ENCODE measurements at places on chromosomes 2 and 18.

GRCh38 chr2:20594048-20594750 is 56.7 kb downstream of the HS1BP3 start:
- DNase-seq: no peak

DNA sequence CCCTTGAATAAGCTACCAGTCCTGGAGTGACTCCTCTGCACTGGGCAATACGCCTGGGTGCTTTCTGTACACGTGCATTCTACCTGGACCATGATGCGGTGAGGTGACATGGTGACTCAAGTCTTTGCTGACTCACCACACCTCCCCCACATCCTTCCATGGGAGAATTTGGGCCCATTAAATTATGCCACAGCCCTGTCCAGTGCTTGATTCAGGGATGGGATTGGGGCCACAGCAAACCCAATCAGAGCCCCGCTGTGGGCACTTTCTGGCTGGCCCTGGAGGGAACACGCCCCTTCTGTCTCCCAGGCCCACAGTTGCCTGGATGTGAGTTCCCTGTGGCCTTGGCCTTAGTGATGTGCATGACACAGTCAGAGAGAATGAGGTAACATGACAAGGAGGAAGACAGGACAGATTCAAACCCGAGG is 86.9 kb downstream of the LRRC30 start:
- no peak for DNase-seq

DNA sequence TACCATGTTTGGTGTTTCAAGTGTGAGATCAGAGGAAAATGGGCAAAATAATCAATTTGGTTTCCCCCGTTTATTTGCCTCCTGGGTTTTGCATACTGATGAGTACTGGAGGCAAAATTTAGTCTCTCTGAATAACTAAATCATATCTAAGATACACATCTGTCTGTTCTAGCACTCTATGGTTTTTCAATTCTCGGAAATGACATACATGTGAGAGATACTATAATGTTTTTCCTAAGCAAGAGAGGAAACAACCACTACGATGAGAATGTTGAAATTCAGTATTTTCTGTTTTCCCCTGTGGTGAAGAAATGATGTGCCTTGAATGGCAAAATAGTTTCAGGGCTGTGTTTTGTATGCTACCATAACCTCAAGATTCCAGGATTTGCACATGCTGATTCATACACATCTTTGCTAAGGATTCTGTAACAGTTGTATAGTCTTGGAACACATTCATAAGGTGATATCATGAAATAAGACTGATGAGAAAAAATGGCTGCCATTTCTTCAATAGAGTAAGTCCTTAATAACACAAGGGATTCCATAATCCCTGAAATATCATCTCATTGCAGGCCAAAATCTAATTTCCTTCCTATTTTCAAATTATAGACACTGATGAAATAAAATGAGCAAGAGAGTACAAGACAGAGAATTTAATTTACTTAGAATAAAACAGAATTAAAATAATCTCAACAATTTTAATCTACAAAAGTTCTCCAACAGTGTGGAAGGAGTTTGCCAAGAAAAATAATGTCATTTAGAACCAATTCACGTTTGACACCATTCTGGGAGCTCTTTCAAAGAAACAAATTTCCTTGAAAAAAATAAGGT is 316.6 kb downstream of the FIGN start:
- DNase-seq: peak; percentile 1

DNA sequence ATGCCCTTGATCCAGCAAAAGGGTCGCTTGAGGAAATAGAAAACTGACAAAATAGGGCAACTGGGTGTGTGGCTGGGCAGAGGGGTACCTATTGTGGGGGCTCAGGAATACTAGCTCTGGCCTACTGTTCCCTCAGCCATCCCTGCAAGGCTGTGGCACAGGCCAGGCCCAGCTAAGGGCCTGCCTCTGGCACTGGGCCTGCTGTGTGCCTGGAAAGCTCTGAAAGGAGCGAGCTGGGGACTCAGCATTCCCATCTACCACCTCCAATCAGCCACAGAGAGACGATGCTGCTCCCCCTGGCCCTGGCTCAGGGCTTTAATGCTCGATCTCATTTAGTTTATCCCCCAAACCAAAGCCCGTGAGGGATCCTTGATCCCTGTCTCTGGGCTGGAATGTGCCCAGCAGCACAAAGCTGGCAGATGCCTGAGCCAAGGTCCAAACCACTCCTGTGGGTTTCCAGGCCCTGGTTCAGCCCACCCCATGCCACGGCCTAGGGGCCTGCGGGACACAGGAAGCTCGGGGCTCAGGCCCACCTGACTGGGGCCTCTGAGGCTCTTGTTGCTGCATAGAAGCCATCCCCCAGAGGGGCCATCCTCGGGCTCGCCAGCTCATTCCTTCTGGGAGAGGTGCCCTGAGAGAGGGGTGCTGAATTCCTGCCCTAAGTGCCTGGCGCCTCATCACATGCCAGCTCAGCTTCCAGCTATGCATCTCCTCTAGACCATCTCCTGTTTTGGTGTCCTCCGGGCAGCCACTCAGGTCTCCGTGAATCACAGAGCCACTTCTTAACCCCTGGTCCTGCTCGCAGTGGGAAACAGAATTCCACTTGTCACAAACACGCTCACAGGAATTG is 43.0 kb upstream of the KCNF1 start:
- no peak for DNase-seq

DNA sequence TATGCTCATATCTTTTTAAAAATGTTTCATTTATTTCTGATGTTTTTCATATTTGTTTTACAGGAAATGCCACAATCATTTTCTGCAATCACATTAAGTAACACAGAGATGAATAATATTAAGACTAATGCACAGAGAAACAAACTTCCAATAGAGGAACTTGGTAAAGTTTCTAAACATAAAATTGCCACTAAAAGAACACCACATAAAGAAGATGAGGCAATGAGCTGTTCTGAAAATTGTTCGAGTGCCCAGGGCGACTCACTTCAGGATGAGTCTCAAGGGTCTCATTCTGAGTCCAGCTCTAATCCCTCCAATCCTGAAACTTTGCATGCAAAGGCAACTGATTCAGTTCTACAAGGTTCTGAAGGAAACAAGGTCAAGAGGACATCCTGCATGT is 70.4 kb downstream of the APLF start:
- DNase-seq: peak; percentile 71

DNA sequence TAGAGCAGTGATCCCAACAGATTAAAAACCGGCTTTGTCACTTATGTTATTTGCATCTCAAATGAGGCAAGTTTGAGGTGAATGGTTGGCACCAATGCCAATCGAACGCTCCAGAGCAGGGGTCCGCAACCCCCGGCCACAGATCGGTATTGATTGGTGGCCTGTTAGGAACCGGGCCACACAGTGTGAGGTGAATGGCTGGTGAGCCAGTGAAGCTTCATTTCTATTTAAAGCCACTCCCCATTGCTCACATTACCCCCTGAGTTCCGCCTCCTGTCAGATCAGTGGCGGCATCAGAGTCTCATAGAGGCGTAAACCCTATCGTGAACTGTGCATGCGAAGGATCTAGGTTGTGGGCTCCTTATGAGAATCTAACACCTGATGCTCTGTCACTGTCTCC is 132.0 kb downstream of the TMEM182 start:
- DNase-seq: no peak

GRCh38 chr2:104976603-104977120 is 61.2 kb upstream of the MRPS9 start:
- peak; percentile 12 for DNase-seq

DNA sequence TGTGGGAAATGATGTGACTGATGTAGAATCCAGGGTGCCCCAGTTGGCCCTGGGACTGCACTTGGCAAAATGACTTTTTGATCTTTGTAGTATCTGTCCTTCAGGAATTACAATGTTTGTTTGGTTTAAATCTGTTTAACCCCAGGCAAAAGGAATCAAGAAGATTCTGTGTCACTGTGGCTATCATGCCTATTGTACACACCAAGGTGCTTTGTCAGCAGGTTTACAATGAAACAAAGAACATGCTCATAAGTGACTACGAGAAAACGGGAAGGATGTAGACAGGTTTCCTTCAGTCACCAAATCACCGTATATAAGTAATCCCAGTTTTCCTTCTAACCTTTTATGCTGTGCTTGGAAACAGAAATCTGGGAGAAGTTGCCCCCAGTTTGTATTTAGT is 109.5 kb downstream of the RTN4 start:
- no peak for DNase-seq

GRCh38 chr18:79446931-79447330 is 51.2 kb downstream of the NFATC1 start:
- no peak for DNase-seq

- no peak for DNase-seq
Measured at GRCh38 chr2:14428056-14428455, 204.5 kb upstream of the LRATD1 start.

DNA sequence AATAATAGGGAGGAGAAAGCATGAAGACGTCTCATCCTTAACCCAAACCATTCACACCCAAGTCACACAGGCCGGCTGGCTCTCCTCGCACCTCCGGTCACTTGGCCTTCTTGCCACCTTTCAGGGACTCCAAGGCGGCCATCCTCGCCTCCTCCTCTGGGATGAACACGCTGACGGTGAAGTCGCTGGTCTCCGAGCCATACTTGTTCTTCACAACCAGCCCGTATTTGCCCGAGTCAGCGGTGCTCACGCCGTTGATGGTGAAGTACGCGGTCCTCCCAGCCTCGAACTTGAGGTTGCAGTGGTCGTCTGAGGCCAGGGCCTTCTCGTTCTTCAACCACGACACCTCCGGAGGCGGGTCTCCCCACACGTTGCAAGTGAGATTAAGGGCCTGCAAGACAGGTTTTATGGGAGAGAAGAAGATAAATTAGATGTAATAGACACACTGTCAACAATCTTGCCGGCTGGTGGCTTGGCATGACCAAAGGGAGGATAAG is 54.3 kb upstream of the LPIN2 start:
- DNase-seq: no peak

GRCh38 chr2:218865396-218865795 is 5.8 kb downstream of the WNT6 start:
- DNase-seq: no peak

GRCh38 chr2:225464346-225465025 is 65.0 kb downstream of the NYAP2 start:
- DNase-seq: no peak

DNA sequence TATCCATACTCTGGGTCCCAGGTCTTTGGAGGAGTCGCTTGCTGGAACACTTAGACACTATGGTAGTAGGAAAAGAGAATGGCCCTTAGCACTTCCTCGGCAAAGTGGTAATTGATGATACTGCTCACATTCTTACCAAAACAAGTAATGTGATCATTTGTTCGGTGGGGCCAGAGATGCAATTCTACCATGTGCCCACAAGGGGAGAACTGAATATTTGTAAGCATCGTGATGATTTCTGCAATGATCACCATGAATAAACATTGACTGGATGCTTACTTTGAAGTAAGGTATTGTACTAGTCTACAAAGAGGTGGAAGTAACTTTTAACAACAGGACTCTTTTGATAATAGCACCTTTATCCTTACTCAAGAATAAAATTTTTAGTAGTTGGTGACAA is 109.7 kb downstream of the CD8B2 start:
- DNase-seq: no peak

DNA sequence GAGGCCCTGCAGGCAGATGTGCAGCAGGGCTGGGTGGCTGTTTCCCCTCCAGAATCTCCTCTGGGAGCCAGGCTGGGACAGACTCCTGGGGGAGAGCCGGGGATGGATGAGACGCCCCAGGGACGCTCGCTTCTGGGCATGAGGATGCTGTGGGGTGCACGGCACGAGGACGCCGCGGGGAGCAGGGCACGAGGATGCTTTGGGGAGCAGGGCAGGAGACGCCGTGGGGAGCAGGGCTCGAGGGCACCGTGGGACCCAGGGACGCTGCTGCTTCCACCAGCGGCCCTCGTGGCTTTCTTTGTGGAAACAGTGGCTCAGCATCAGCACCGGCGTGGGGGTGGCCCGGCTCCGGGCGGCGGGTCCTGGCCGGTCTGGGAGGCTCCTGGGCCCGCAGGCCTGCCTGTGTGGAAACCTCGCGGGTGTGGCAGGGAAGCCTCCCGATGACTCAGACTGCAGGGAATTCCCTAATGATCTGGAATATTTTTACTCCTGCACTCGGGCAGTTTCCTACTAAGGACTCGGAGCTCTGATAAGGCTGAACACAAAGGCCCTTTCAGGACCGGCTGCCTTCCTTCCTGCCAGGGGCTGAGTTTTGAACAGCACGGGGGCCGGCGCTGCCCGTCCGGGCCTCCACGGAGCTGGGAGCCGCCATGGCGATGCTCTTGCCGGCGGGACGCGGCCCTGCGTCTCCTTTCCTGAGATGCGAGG is 62.6 kb downstream of the NFATC1 start:
- DNase-seq: no peak

- no peak for DNase-seq
Measured at GRCh38 chr2:148888003-148888501, 13.0 kb downstream of the KIF5C start.

GRCh38 chr18:8314124-8314523 is 295.1 kb upstream of the RAB12 start:
- no peak for DNase-seq

GRCh38 chr2:166969486-166969885 is 81.2 kb downstream of the XIRP2 start:
- no peak for DNase-seq

DNA sequence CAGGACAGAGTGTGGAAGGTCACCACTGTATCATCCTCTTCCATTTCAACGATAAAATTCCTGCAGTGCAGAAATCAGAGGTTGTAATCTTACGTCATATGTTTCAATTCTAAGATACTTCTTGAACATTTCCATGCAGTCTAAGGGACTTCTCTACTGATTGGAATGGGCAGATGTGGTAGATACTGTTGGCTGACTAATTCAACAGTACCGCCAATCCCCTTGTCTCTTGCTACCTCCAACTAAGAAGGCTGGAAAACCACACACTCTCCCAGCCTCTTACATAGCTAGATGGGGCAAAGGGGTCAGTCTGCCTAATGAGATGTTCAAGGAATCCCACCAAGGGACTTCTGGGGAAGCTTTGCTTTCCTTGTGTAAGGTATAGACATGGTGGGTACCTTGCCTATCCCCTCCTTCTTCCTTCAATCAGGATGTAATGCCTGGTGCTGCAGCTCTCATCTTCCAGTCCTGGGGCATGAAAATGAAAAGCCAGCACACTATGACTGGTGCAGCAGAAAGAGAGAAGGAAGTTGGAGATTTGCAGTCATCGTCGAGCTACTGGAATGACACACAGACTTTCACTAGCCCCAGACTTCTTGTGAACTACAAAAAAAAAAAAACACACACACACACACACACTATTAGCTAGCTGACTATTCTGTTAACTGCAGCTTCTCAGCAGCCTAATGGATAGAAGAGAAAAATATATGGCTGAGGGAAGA is 84.1 kb downstream of the ALPK2 start:
- DNase-seq: peak; percentile 82

DNA sequence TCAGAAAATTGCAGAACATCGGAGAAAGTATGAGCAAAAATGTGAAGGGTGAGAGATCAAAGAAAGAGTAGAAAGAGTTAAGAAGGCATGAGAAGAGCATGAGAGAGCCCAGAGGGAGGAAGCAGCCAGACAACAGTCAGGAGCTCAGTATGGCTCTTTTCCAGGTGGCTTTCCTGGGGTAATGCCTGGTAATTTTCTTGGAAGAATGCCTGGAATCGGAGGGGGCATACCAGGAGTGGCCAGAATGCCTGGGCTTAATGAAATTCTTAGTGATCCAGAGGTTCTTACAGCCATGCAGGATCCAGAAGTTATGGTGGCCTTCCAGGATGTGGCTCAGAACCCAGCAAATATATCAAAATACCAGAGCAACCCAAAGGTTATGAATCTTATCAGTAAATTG is 271.8 kb upstream of the TFPI start:
- DNase-seq: no peak

- DNase-seq: no peak
Measured at GRCh38 chr2:172438741-172439508, 11.5 kb downstream of the ITGA6 start.

- no peak for DNase-seq
Measured at GRCh38 chr18:48521723-48522122, 17.1 kb upstream of the CTIF start.
